GM12878 (cell line): ENCODE measurements at places on chromosomes 6 and 20.
A peak's percentile ranks its signal among the peaks of the same experiment; 100 is the strongest.

GRCh38 chr20:58478141-58478805 lies 36.9 kb downstream of the APCDD1L start:
- no peak for DNase-seq

DNA sequence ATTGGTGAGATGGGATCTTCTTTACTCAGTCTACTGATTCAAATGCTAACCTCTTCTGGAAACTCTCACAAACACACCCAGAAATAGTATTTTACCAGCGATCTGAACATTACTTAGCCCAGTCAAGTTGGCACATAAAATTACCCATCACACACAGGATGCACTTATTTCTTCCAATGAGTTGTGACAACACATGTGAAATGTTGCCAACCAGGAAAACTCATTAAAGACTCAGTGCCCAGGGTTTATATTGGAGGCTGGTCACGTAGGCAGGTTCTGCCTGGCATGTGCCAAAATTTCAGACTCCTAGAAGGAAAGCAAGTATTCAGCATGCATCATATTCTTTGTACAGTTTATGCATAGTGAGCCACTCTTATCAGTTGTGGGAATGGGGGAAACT lies 443.3 kb downstream of the EPM2A start:
- DNase-seq = no peak

DNA sequence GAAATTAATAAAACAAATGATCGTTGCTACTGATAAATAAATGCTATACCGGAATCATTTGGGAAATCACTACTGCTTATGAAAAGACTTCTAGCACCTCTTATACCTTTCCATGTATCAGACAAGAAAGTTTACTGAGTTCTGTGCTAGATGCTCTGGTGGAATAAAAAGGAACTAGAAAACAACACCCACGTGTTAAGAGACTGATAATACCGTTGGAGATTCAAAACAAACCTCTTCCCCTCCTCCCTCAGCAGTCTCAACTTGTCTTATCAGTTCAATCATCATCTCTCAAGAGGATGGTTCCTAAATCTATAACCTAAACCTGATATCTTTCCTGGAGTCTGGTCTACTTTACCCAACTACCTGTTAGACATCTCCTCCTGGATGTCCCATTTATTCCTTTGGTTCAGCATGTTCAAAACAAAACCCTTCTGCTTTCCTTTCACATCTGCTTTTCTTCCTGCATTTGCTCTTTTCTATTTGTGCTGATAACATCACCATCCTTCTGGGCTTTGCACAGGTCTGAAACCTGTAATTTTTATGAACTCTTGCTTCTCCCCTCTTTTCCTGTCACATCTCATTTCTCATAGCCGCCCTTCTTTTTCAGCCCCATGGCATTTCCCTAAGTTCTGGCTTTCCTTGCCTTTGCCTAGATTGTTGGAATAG lies 122.2 kb downstream of the COL19A1 start:
- DNase-seq = no peak

DNA sequence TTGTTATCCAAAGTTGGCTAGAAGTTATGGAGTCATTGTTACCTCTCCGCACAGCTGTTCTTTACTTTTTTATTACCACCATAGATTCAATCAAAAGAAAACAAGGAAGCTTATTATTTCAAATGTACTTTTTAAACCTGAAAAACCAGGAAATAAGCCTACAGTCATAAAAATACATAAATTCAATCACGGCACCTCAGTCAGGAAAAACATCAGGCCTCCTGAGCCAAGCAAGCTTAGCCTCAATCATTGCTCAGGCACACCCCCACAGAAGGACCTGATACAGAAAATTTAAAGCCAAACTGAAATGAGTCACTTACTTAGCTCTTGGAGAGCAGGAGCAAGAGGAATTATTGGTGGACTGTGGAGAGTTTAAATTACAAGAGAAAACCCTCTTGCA lies 44.3 kb downstream of the MARCKS start:
- no peak for DNase-seq

DNA sequence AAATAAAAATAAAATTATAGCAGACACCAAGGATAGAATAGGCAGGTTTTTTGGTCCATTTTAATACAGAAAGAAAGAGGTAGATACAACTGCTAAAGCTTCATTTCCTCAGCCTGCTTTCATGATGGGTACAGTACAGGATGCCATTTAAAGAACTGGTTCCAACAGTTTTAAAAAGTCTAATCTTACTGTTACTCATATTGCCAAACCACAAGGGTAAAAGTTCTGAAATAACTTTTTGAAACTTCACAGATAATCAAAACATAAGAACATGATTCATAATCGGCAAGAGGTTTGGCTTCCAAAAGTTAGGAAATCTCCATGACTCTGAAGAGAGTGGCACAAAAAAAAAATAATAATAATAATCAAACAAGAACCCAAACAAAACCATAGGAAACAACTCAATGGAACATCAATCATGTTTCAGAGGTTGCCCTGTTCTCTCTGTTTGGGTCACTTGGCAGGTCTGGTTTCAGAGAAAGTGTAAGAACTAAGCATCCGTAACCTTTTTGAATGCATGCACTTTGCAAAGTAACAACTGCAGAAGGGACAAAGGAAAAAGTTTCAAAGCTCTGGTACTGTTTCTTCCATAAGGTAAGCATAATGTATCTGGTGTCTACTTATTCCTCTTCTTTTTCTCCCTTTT lies 79.7 kb downstream of the SMLR1 start:
- no peak for DNase-seq

- DNase-seq = no peak
Measured at GRCh38 chr6:74785236-74785635, 420.6 kb downstream of the COL12A1 start.

GRCh38 chr20:49692941-49693340 lies 20.7 kb downstream of the B4GALT5 start:
- DNase-seq = no peak

DNA sequence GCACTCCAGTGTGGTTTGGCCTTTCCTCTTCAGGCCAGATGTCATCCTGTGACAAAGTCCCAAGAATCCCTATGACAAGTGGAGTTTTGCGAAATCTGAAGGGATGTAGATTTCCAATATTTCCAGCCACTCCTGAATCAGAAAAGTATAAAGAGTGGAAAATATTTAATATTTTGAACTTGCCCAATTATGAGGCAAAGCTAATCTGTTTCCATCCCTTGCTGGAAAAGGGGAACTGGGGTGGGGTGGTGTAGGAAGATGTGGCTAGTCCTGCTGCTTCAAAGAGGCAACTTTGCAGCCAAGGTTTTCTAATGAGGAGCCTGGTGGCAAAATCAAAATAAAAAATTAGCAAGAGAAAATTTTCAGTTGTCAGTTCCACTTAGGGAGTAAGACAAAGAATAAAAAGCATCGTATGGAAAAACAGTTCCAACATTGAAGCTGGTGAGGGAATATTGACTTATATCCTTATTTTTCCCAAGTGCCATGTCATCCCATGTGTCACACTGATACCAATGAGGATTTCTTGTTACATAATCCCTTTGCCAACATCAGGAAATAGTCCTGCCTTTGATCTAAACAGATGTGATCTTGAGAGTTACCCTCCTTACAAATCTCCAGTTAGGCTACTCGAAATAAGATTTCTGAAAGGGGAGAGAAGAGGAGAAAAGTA lies 480.0 kb upstream of the JARID2 start:
- DNase-seq = no peak

GRCh38 chr6:3653528-3654070 lies 97.9 kb downstream of the PXDC1 start:
- DNase-seq = no peak

- no peak for DNase-seq
Measured at GRCh38 chr20:36540551-36541211, 638 bp upstream of the MYL9 start.

GRCh38 chr6:15392182-15392581 lies 146.3 kb downstream of the JARID2 start:
- no peak for DNase-seq

- DNase-seq = peak; percentile 51
Measured at GRCh38 chr6:166202321-166202733, 34.7 kb upstream of the TBXT start.

GRCh38 chr6:34189806-34190503 lies 44.1 kb upstream of the GRM4 start:
- DNase-seq = no peak

- no peak for DNase-seq
Measured at GRCh38 chr20:19692685-19693119, 65.4 kb upstream of the RIN2 start.

DNA sequence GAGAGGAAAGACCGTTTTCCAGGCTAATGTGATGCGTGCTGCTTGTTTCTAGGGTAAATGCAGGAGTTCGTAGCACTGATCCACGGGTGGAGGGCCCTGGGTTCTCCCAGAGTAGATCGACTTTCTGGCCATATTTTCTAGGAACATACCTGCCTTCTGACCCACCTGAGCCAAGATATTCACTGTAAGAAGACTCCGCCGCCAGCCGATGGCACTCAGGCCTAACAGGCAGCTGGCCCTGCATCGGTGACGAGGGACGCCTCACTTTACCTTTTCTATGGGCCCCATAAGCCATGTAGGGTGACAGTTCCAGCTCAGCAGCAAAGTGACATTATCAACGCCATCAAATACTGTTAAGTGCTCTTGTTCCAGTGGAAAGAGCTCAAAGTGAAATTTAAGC lies 30.2 kb upstream of the FRMD1 start:
- DNase-seq = no peak

- no peak for DNase-seq
Measured at GRCh38 chr6:29981211-29981812, 39.0 kb downstream of the HLA-A start.

- DNase-seq = no peak
Measured at GRCh38 chr6:126721581-126722160, 381.8 kb downstream of the CENPW start.

- DNase-seq = no peak
Measured at GRCh38 chr20:29740601-29740950, 1516.9 kb upstream of the DEFB115 start.

GRCh38 chr20:37394543-37395409 lies 48.8 kb downstream of the SRC start:
- DNase-seq = no peak

GRCh38 chr6:44074439-44074812 lies 52.8 kb downstream of the MRPL14 start:
- DNase-seq = peak; percentile 75

DNA sequence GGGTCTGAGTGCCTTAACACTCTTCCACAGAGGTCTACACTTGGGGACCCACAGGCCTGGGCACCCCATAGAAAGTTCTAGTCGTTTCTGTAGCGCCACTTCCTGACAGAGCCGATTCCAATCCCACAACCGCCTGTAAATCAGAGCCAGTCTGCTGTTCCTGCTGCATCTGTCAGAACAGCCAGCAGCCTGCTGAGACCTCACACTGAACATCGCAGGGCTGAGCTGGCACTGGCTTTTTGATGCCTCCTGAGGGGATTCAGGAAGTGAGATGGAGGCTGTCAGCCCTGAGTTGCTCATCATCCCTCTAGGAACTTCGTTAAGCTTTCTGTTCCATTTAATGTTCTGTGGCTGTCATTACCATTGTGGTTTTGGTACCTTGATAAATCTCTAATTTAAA lies 48.9 kb downstream of the DCBLD1 start:
- DNase-seq = no peak

GRCh38 chr6:136191606-136192312 lies 58.4 kb downstream of the MTFR2 start:
- no peak for DNase-seq

DNA sequence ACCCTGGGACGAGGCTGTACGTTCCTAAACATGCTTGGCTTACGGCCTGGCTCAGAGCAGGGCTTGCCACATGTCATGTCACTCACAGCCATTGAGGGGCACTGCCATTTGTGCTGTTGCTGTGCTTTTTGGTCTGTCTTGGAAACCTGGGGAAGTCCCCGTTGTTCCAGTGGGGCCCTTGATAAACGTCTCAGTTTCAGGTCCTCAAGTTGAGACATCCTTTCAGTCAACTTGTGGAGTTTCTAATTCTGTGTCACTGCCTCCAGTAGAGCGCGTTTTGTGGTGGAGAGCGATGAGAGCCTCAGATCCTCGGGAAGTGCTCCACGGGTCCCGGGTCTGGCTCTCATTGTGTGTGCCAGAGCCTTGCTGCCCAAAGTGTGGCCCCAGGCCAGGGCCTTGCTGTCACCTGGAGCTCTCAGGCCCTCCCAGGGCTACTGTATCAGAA lies 43.0 kb upstream of the CCR6 start:
- peak; percentile 93 for DNase-seq
